Left forelimb (tissue), 1 donor: ENCODE measurements at places on chromosomes 3 and 15.
A peak's percentile ranks its signal among the peaks of the same experiment; 100 is the strongest.

DNA sequence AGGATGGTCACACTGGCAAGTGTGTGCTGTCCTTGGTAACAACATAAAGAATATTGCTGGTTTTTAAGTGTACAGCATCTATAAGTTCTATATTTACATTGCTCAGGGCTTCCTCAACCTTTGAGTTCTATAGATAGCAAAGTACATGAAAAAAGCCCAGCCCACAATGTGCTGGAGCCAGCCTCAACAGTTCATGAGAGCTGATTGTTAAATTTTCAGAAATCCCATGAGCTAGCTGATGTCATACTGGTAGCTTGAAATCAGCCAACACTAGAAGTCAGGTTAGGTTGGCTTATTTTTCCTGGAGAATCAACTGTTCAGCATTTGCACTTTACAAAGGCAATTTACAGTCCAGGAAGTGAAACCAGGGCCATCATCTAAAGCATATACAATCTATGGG, 102.8 kb downstream of the STRIT1 start:
- DNase-seq = no peak

GRCh38 chr3:9420850-9421549, 23.6 kb downstream of the SETD5 start:
- no peak for DNase-seq

DNA sequence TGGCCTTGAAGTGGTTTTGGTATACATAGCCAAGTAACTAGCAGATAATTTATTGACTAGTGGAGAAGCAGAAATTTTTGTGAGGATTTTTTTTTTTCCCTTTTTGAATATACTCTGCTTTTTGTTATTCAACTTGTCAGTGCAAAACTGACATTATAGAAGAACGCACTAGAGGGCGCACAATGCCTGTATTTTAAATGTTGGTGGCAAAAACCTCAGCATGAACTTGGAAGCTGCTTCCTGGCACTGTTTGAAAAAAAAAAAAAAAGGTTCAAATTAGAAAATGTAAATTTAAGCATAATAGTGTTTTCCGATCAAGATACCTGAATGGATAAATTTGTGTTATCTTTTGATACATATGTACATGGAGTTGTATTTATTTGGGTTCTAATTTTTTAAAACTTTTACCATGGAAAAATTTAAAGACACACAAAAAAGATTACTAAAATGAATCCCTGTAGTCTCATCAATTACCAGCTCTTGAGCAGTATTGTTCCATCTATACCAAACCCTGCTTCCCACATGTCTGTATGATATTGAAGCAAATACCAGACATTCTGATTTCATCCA, 56.0 kb downstream of the SLC25A26 start:
- DNase-seq = no peak

- peak; percentile 86 for DNase-seq
These were observed 25.9 kb downstream of the SNX33 start for GRCh38 chr15:75673426-75674235.

- DNase-seq = peak; percentile 28
These were observed 92.8 kb downstream of the FNDC3B start for GRCh38 chr3:172132159-172132586.

GRCh38 chr3:60757724-60758123, 493.5 kb downstream of the FHIT start:
- DNase-seq = no peak

DNA sequence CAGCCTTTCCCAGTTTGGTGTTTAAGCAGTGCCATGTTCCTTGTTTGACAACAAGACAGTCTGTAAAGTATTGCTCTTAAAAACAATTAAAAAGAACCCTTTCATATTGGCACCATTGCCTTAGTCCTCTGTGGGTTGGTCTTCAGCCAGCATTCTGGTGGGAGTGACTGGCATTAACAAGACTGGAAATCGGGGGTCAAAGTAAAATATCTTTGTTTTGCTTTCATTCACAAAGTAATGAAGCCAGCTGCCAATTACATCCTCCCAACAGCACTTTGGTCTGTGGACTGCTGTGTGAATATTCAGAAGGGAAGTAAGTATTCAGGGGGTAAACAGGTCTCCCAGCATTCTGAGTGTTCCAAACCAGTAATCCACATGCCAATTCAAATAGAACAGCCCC, 8.3 kb upstream of the VILL start:
- peak; percentile 1 for DNase-seq

GRCh38 chr3:57152151-57153143, 12.7 kb downstream of the IL17RD start:
- no peak for DNase-seq

- no peak for DNase-seq
These were observed 12.4 kb downstream of the OTOL1 start for GRCh38 chr3:161508852-161509477.

- no peak for DNase-seq
These were observed 168.8 kb upstream of the TLE3 start for GRCh38 chr15:70266412-70267121.

GRCh38 chr3:5276934-5277333, 89.4 kb downstream of the EDEM1 start:
- DNase-seq = no peak

- no peak for DNase-seq
These were observed 26.8 kb upstream of the CSTA start for GRCh38 chr3:122298239-122298638.

GRCh38 chr3:186176373-186176990, 67.6 kb upstream of the ETV5 start:
- DNase-seq = peak; percentile 28

- DNase-seq = no peak
These were observed 317.1 kb downstream of the EPHA6 start for GRCh38 chr3:97131476-97131875.

GRCh38 chr15:52653431-52653964, 25.7 kb downstream of the ATOSA start:
- no peak for DNase-seq

DNA sequence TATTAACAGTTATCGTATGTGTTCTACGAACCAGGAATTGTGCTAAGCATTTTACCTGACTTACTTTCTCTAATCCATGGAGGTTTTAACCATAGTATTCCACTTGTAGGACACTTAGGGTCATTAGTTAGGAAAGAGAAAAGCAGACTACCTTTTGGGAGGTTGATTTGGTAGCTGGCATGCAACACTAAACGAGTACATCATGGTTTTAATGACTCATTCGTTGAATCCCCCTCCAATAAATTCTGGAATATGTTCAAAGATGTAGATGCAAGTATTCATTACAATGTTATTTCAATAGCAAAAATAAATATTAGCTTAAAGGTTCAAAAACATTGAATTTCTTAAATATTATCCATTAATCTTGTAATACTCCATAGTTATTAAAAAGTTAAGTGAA, 162.5 kb downstream of the FMN1 start:
- no peak for DNase-seq

DNA sequence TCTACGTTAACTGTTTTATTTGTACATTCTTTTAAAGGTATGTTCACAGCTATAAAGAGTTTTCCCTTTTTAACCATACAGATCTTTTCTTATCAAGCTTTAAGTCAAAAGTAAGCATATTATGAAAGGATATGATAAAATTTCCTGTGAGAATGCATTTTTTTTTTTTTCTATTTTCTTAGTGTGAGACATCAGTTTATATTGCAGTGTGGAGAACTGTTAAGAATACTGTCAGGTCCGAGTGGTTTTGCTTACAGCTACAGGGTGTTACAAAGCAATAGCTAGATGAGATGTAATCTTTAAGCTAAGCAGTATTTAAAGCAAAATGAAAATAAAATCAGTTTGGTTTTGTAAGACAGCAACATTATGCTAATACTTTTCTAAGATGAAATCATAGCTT, 133.2 kb downstream of the SLC25A26 start:
- DNase-seq = no peak

GRCh38 chr3:27573780-27574437, 89.7 kb upstream of the SLC4A7 start:
- no peak for DNase-seq

DNA sequence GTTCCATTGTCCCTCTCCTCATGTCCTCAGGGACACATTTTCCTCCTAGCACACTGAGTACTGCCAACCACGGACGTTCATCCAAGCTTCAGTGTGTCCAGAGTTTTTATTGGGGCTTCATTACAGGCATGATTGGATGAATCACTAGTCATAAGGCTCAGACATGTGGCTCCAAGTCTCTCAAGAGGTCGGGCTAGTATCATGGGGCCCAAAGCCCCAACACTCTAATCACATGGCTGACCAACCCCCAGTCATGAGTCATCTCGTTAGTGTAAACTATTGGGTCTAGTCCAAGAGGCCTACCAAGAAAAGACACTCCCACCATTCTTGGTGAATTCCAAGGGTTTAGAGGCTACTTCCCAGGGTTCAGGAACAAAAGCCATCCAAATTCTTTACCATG, 4.4 kb downstream of the TERC start:
- DNase-seq = no peak

DNA sequence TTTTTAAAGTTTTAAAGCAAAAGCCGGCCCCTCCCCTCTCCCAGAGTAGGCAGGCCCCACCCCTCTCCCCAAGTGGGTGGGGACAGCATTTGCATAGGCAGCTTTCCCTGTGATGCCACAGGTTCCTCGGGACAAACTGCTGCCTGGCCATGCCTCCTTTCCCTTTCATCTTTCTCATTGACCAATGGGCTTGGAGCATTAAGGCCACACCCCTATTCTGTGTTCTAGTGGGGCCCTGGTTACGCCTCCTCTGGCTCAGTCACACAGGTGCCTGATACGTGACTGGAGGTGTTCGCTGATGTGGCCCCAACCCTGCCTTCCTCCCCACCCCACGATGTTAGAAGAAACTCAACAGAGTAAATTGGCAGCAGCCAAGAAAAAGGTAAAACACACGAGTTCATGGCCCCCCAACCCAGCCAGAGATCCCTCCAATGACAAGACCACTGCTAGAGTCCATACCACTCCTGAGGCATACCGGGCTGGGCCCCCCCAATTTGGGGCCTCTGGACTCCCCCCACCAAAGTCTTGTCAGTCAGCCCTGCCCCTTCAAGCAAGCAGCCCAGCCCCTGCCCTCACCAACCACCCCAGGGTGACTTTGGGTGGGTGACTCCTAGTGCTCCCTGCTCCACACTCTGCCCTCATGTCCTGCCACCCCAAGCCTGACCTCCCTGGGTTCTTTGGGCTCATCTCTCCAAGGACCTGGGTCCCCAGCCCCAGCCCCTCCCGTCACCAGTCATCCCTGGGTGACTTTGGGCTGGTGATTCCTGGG, 62.8 kb upstream of the CSPG4 start:
- no peak for DNase-seq

DNA sequence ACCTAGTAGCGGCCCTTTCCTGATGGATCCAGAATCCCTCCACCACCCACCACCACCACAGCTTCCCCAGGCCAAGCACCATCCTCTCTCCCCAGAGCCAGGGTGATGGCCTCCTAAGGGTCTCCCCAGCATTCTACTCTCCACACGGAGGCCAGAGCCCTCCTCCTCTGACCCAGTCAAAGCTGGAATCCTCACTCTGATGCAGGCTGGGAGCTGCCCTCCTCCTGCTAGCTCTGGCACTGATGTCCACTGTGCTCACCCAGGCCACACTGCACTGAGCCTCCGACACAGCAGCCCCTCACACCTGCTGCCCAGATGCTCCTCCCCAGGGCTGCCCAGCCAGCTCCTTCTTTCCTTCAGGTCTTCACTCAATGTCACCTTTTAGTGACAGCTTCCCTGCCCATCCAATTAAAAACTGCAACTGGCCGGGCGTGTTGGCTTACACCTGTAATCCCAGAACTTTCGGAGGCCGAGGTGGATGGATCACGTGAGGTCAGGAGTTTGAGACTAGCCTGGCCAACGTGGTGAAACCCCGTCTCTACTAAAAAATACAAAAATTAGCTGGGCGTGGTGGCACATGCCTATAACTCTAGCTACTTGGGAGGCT, 21.0 kb downstream of the XXYLT1 start:
- DNase-seq = no peak

GRCh38 chr15:60583946-60584345, 105.0 kb upstream of the ICE2 start:
- no peak for DNase-seq

DNA sequence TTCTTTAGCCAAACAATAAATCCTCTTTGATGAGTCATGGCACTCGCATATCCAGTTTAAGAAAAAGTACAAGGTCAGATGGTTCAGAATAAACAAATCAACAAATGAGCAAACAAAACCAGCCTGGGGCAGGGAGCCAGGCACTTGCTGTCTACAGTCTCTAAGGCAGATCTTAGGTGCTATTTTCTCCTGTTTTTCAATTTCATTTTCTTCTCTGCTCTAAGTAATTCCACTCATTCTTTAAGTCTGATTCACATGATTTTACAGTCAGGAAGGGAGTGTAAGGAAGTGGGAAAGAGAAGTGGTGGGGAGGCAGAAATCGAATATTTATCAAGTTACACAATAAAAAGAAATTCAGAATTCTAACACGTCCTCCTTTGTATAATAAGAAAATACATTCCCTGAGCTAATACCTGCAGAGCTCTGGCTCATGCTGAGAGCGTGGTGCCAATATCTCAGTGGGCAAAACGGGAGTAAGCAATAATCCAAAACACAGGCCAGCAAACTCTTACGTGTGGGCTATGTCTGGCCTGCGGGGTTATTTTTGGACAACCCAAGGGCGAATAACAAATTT, 298.6 kb downstream of the ADAMTS17 start:
- peak; percentile 34 for DNase-seq

DNA sequence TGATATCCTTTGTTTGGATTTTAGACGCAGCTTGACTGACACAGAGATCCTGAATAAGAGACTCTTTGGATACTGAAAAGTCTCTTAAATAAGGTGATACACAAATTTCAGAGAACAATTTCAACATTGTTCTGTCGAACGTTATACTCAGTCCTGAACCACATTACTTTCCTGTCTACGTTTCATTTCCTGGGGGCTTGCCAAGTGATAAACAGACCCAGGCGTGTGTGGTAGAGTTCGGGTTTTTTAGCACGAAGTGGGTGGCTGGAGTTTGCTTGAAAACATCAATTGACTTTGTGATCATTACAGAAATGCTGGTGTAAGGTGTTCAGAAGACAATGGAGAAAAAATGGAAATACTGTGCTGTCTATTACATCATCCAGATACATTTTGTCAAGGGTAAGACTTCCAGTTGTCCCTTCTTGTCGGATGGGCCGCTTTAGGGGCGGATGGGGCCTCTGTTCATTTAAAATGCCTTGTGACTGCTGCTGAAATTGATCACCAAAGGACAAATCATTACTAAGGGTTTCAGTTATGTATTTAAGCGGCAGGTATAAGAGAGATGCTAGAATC, at the start of gene CD96:
Gene CD96 (plus strand): TSS at position 287 of the 573 bp plus-strand sequence. CDS start 52 bp downstream, at position 339.
- DNase-seq = no peak

- DNase-seq = no peak
These were observed 124.0 kb downstream of the ATP1B3 start for GRCh38 chr3:142000325-142000870.
